ENCODE measurements at places on chromosomes 7 and 10.

DNA sequence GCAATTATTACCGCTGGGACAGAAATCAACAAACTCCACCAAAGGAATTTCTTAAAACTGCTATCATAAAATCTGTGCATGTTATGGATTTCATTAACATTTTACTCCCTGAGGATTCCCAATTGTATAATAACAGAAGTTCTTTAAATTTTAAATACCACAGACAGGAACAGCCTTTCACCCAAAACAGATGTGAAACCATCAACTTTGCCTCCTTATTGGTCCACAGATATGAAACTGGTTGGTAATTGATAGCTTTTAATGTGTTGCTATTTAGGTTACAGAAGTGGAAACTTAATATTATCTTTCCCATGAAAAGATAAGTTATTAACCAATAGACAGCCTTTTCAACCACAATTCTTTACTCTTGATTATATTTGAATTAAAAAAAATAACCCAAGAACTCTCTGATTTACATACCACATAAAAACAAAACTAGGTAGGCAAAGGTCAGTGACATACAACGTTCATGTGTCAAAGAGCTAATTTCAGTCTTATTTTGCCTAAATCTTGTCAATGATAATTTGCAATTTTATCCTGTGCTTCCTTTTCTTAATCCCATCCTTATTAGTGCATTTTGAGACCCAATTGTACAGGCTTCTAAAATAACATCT is 90.0 kb downstream of the NRP1 start:
- no peak for DNase-seq

- DNase-seq = no peak
Measured at GRCh38 chr10:110747609-110748464, 103.7 kb downstream of the RBM20 start.

GRCh38 chr10:94083662-94084265 is 90.0 kb downstream of the PLCE1 start:
- no peak for DNase-seq

DNA sequence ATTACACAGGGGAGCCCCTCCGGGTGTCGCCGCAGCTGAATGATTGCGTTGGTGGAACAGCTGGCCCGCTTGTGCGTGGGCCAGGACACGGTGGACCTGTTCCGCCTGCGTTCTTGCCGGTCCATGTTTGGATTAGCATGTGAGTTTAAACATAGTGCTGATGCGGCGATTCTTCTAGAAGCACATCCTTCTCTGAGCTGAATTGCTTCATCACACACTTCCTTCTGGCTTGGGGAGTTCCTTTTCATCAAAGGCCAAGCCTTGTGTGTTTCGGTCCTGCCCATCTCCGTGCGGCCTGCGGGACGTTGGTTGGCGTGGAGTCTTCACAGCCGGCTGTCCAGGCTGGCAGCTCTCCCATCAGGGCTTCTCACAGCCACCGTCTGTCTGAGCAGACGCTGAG is 45.5 kb upstream of the SLC29A4 start:
- no peak for DNase-seq

GRCh38 chr10:58712982-58713381 is 200.3 kb downstream of the BICC1 start:
- no peak for DNase-seq

DNA sequence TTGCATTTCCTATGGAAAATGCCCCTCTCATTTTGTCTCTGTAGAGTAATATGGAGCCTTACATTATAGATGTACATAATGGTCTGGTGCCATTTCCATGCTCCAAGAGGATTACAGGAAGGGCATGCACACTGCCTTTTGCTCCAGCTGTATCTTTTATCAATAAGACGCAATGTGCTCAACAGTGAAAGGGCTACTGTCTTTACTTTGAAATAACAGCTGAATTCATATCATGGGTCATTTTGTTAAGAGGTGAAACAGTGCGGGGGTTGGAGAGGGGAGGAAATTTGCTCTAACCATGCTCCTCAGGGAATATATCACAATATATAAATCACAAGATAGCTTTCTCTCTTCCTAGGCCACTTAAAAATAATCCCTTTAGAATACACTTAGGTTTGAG is 77.7 kb downstream of the ICA1 start:
- DNase-seq = no peak
